ENCODE measurements at places on chromosomes 1 and 21.

- DNase-seq = no peak
These were observed 25.1 kb upstream of the NUF2 start for GRCh38 chr1:163296504-163297263.

DNA sequence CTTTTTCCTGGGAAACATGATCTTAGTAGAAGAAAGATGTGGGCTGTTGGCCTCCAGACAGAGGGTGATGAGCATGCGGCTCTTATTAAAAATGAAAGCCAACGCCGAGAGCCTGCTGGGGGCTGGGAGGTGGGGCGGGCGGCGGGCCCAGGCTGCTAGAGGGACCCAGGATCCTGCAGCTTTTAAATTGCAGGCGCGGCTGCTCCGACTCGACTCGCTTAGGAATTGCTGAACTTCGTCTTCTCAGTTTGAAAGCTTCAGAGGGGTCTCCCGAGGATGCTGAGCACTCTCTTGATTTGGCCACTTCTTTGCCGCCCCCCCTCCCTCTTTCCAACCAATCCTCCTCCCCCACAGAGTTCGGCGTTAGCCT lies 1.2 kb downstream of the AGPAT3 start:
- peak; percentile 50 for DNase-seq

DNA sequence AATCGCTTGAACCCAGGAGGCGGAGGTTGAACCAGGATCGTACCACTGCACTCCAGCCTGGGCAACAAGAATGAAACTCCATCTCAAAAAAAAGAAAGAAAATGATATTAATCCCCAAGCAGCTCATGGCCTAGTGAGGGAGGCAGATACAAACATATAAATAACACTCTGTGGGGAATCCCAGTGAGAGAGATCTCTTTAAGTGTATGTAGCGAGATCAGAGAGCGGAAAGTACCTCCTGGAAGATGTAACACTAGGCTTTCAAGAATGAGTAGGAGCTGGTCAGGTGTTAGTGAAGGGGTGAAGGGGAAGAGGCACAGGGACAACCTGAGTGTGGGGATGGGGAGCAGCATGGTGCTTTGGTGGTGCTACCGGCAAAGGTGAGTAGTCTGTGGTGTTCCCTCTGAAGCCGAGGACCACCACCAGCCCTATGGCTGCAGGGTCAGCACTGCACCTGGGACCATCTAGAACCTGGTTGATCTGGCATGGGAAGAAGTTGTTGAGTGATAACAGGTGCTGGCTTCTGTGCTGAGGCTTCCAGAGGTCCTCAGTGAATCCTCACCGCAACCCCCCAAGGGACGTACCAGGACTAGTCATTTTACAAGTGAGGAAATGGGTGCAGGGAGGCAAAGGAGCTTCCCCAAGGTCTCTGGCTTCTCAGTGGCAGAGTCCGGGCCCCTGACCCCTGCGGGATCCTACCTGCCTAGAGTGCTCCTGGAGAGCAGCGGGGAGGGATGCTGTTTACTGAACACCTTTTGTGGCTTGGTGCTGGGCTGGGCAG lies 367.6 kb upstream of the VAMP3 start:
- DNase-seq = no peak

- no peak for DNase-seq
These were observed 79.3 kb downstream of the SIK1 start for GRCh38 chr21:43347461-43348169.

GRCh38 chr1:95117207-95118066 lies at the start of gene TLCD4:
TLCD4 (plus strand) TSS chr1:95117355; CDS start chr1:95143902, 26,547 bp downstream.
- peak; percentile 36 for DNase-seq

DNA sequence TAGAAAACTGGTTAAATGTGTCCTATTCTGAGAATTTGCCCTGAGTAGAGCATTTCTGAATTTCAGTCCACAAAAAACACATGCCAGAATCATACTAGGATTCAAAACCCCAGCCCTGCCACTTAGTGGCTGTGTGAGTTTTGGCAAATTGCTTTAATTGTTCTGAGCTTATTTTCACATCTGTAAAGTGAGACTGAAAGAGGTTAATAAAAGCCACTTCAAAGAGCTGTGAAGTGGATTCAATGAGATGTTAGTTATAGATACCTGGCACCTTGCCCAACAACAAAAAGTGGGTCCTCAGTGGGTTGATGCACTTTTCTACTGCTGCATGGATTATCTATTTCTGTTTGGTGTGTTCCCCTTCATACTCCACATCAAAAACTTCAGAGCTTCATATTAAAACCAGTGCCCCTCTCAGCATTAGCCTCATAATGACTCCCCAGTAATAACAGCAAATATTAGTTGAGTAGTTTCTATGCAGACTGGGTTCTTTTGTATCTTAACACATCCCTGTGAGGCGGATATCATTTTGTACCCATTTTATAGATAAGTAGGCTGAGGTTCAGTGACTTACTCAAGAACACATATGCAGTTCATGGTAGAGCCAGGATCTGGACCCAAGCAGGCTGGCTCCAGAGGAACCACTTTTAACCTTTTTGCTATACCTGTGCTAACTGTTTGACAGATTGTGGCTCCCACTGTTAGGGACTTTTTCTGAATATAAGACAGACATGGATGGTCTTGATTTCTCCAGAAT lies 14.2 kb upstream of the ADORA3 start:
- peak; percentile 59 for DNase-seq

DNA sequence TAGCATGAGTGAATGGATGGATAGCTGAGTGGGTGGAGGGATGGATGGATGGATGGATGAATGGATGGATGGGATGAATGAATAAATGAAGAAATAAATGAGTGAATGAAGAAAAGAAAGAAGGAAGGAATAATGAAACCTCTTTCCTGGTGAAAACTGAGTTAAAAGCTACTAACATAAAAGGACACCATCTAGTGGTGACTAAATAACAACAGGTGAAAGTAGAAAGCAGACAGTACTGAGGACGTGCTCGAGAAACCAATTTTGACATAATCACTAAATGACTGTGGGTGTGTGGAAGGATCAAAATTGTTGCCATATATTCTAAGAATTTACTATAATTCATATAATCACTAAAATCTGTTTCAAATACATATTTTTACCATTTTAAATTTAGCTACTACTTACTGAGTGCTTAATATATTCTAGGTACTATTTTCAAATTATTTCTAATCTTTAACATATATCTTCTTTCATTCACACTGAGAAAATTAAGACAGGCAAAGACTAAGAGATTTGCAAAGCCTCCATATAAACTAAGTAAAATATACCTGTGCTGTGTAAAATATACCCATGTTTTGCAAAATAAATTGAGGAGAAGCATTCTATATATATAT lies 522.9 kb downstream of the LRRIQ3 start:
- DNase-seq = no peak

GRCh38 chr1:219741011-219741970 lies 128.4 kb upstream of the ZC3H11B start:
- no peak for DNase-seq

GRCh38 chr1:158177700-158178450 lies 2.8 kb upstream of the CD1D start:
- no peak for DNase-seq

- DNase-seq = no peak
These were observed 58.3 kb downstream of the ERG start for GRCh38 chr21:38439957-38440356.

GRCh38 chr1:59701376-59701775 lies 113.4 kb upstream of the HOOK1 start:
- no peak for DNase-seq

- DNase-seq = no peak
These were observed 107.2 kb downstream of the LAMC2 start for GRCh38 chr1:183293241-183293640.

DNA sequence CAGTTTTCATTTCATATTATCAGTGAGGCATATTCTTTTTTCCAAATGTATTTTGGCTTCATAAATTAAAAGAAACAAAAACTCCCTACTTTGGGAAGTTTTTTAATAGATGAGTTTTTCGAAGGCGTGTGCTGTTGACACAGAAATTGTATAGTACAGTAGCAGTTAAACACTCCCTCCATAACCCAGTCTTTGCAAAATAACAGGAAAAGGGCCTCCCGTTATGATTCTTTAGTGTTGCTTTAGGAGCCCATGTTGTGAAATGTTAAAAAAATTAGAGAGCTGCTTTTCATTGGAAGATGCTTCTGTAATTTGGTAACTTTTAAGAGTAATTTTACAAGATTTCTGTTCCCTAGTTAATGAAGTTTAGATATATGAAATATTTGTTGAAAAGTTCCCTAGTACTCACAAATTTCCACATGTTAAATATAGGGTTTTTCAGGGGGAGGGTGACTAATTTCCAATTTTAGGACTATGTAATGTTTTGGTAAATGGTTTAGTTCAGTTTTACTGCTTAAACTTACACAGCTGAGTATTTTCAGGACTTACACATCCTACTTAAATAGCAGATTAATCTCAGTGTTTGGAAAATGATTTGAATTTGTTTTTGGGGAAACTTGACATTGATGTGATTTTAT lies 2.0 kb downstream of the CAMSAP2 start:
- DNase-seq = no peak

GRCh38 chr1:213761845-213762407 lies 225.8 kb upstream of the PROX1 start:
- DNase-seq = no peak

- DNase-seq = no peak
These were observed 3.2 kb downstream of the RAB3GAP2 start for GRCh38 chr1:220269036-220269435.

GRCh38 chr1:42756956-42757891 lies 9.6 kb downstream of the P3H1 start:
- no peak for DNase-seq

GRCh38 chr1:153428073-153428638 lies 11.8 kb downstream of the S100A7A start:
- no peak for DNase-seq

DNA sequence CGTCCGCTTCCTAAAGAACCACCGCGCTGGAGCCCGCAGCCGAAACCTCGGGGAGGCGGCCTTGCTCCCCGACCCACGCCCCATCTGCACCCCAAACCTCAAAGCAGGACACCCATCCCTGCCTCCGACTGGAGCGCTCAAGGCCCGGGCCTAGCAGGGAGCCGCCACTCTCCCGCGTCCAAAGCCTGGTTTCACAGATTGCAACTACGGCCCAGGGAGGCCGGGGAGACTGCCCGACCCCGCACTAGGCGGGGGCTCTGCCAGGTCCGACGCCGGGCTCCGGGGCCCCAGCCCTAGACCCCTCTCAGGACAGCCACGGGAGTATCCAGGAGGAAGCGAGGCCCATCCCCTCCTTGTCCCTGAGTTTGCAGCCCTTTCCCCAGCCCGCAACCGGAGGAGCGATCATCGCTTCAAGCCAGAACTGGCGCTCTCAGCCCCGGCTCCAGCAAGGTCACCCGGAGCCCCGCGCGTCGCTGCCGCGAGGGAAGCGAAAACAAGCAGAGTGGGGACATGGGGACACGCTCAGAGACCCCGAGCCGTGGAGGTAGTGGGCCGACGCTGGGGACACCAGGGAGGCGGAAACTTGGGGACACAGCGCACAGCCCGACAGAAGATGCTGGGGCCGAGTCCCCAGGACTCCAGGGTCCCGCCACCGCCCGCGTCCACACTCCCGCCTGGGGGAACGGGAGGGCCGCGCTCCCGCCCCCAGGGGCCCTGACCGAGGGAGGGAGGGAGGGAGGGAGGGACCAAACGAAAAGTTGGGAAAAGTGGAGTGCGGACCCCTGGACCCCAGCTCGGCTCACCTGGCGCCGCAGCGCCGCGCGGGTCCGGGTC lies 433 bp downstream of the TMEM200B start:
- peak; percentile 49 for DNase-seq

- DNase-seq = no peak
These were observed 241.8 kb upstream of the MAP1LC3C start for GRCh38 chr1:242240691-242241090.

DNA sequence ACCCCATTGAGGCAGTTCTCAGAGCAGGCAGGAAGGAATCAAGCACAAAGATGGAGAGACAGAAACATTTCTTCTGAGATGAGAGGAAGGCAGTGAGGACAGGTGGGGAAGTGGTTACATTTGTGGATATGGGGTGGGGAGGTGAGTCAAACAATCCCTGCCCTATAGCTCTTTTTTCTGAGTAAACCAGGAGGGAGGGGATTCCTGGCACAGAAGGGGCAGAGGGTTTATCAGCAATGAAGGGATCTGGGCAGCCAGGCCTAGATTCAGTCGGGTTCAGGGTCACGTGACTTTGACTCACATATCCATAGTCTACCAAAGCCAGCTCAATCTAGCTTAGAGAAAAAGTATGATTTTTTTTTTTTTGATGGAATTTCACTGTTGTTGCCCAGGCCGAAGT lies 15.7 kb upstream of the PHC2 start:
- no peak for DNase-seq

DNA sequence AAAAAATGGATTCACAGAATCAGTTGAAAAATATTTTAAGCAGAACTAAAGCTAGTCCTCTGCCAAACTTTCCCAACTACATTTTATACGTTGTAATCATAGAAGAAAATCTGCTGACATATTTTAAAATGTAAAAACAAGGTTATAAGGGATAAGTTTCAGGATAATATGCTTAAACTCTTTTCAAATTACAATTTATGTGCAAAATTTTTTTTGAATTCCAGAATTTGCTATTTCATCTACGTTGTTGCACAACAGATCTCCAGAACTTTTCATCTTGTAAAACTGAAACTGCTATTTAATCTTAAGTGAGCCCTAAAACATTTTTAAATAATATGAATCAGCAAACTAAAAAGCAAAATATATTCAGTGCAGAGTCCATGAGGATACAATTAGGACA lies 5.9 kb downstream of the EDEM3 start:
- DNase-seq = no peak

DNA sequence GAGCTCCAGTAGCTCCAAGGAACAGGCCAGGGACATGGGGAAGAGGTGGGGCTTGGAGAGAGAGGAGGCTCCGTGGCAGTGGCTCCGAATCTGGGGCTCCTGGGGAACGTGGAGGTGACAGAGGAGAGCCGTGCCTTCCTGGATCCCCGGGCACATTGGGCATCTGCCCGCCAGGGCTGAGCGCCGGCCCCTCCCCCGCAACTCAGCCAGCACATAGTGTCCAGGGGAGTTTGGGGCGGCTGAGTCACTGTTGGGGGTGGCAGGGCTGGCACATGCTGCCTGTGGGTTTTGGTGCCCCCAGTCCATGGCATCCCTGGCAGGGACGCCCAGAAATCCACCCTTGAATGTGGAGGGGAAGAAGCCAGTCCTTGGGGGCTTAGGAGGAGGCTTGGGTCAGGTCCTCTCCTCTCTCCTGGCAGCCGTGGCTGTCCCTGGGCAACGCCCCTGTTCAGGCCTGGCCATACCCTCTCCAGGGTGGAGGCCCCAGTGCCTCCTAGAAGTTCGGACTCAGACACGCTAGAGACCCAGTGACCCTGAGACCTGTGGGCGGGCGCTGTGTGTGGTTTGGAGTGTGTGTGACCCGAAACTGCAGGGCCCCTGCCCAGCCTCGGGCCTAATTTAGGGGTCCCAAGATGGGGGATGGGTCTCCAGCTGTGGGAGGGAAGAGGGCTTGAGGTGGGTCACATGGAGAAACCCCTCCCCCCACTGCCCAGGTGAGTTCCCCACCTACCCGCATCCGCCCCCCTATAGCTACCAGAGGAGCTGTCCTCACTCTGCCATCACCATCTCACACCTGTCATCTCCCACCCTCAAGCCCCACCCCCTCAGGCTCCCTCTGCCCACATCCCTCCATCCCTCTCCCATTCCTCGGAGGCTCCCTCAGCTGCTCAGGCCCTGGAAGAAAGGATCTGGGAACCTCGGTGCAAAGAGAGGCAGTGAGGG lies 1.6 kb downstream of the HSPB7 start:
- DNase-seq = no peak

Data from activated naive CD4-positive, alpha-beta T cell treated with anti-CD3 and anti-CD28 coated beads, Interleukin-2, amount 50 U/mL, for 72 hours (primary cell).